ENCODE measurements at places on chromosomes 6 and 20.

GRCh38 chr20:61233590-61233989, 18.5 kb upstream of the CDH4 start:
- DNase-seq: no peak

DNA sequence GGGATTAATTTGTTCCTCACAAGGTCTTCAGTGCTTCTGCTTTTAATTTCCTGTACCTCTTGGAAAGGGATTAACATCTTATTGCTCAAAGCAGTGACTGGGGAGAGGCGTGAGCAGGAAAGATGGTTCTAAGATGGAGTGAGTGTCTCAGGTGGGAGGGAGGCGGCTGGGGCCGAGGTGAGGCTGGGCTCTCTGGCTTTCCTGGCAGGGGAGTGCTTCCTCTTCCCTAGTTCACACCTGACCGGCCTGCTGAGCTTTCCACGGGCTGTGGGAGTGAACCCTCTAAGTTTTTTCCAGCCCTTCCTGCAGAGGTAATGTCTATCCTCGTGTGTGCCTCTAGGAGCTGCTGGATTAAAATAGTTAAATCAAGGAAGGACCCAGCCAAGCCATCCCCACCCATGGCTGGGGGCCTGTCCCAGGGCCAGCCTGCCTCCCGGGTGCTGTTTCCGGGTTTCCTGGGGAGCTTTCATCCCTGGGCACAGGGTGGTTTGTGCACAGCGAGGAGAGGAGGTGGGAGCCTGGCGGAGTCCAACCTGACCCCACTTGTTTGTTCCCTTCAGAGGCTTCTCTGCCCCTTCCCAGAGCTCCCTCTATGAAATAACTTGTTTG, 179.1 kb downstream of the TFAP2C start:
- DNase-seq: no peak

- DNase-seq: no peak
Observed at GRCh38 chr6:168273441-168274036, 46.0 kb downstream of the DACT2 start.

DNA sequence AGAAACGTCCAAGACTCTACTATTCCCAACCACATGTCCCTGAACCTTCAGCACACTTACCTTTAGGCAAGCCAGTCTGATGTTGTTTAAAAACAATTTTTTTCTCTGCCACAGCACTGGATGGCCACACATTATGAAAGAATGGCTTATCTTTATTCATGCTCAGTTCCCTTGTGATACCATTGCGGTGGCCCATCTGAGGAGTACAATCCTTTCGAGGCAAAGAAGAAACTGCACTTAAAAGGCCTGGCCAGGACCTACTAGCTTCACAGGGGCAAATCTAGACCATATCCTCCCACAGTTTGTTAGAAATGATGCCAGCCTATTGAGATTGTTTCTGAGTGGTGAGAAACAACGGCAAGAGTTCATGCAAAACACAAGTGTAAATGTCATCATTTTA, 88.4 kb upstream of the PLEKHG1 start:
- no peak for DNase-seq

- DNase-seq: no peak
Observed at GRCh38 chr6:24445704-24446103, 43.0 kb downstream of the MRS2 start.

GRCh38 chr20:45052698-45053429, 48.1 kb downstream of the KCNS1 start:
- DNase-seq: no peak

DNA sequence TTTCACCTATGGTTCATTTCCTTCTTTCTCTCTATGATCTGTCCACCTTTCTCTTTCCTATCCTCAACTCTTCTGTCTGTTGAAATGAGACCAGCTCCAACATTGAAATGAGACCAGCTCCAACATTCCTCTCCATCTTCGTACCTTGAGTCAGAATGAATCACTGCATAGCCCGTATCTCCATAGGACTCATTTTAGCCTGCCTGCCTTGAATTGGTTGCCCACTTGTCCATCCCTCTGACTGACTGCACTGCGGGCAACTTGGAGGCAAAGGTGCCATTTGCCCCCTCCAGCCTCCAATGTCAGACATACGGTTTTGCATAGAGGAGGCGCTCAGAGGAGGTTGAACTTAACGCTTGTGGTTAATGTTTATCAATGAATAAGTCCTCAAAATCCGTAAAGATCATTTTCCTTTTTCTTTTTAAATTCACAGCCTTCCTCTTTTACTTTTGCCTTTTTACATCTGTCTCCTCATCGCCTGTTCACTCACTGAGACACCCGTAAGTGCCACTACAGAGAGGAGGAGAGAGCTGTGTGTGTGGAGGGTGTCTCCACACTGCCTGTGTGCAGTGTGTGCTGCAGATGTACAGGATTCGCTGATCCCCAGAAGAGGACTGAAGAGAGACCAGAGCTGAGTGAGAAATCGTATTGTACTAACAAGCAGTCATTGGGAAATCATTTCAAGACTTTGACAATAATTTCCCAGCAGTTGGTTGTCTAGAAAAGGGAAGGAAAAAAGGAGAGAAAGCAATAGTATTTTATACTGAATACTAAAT, 579.6 kb upstream of the MAP3K7 start:
- DNase-seq: no peak

GRCh38 chr6:7554533-7555275, 13.2 kb downstream of the DSP start:
- DNase-seq: no peak

- DNase-seq: no peak
Observed at GRCh38 chr20:57592263-57593092, 27.7 kb downstream of the ZBP1 start.

GRCh38 chr6:42390228-42390934, 61.3 kb downstream of the TRERF1 start:
- no peak for DNase-seq

GRCh38 chr20:21901470-21902275, 196.2 kb downstream of the PAX1 start:
- DNase-seq: no peak

Measured in esophagus squamous epithelium (tissue), 5 donors.